ENCODE measurements at places on chromosomes 5 and 9.

DNA sequence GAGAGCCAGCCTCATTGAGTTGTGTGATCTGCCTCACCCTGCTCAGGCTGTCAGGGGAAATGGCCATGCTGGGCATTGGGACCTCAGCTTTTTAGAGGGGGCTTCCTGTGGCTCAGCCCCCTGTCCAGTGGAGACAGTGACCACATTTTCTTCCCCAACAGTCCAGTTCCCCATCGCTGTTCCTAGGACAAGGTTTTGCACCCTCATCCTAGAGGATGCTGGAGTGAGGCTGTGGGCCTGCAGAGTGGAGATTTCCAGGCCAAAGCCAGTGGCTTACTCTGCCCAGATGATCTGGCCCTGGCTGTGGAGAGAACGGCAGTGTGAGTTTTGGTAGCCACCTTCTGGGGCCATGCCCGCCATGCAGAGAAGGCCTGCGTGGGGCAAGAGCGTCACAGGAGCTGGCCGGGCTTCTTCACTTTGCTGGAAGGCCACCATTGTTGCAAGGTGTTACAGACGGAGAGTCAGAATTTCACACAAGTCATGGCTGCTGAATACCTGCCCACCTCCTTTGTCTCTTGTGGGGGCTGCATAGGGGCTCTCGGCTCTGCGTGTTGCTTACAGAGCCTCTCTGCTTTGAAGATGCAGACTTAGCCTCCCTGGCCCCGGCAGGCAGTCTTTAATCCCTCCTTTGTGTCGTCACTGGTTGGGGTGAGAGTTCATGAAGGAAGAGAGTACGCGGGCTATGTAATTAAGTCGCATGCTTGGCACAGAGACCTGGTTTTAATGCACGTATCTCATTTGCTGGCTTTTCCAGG lies 35.2 kb upstream of the PITX1 start:
- no peak for DNase-seq

GRCh38 chr5:119406551-119407110 lies 45.7 kb upstream of the HSD17B4 start:
- DNase-seq = peak; percentile 13

DNA sequence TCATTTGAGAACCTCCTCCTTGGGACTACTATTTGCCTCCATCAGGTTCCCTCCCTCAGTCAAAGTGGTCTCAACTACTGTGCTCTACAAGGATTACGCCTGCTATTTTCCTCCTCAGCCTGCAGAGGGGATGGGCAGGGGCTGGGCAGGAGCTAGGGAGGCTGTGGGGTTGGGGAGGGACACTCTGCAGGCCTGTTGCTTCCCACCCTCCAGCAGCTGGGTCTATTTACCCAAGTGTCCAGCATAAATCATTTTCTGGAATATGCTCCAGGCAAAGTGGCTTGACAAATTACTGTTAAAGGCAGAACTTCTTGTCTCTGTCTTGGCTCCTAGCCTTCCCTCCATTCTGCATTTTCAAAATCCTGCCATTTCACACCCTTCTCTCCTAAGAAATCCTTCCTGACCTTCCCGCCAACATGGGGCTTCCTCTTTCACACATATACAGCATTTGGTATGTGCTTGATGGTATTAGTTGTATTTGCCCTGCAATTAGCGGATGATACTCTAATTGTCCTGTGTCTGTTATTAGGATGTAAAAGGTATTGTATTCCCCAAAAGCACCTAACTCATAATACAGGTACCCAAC lies 106.7 kb downstream of the EFNA5 start:
- DNase-seq = no peak

DNA sequence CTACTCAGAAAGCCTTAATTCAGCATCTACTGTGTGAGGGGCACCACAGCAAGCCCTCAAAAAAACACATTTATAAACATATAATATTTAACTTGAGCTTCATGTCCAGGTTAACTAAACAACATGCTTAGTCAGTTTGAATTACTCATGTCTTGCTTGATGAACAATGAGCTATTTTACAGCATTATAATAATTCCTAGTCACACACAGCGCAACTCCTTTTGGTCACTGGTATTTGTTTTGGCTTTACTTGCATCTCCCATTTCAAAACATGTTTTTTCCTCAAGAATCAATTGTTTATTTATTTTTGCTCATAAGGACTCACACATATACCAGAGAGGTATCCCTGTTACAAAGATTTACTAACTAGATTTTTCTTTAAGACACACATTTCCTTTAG lies 616.7 kb upstream of the DAB2 start:
- no peak for DNase-seq

Data from H1 (cell line).